ENCODE measurements at places on chromosomes 5 and 9.

DNA sequence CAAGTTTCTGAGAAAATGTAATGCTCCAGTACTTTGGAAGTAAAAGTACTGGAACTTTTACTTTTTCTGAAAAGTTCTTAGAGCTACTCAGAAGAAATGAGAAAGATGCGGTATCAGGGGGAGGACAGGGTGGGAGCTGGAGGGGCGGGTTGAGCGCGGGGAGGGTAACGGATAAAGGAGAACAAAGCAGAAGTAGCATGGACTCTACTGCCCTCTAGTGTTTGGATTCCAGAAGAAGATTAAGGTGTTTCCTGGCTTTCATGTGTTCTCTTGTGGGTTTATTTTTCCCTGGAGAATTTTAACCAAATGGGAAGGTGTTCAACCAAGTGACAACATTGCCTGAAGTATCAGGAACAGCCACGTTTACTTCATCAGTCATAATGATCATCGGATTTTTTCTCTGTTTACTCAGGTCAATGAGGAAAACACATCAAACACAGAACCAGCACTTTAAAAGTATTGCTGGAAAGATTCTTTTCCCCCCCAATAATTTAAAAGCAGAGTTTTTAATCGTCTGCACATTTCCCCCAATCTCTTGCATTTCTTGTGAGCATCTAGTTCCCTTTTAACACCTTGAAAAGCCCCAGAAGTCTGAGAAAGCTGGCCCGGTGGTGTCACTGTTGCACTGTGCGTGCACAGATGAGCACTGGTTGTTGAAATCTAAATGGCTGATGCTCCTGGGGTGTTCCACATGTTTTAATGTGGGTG is 190.6 kb downstream of the MPDZ start:
- peak; percentile 33 for DNase-seq

- no peak for DNase-seq
Measured at GRCh38 chr5:91390268-91390667, 7.2 kb upstream of the ARRDC3 start.

DNA sequence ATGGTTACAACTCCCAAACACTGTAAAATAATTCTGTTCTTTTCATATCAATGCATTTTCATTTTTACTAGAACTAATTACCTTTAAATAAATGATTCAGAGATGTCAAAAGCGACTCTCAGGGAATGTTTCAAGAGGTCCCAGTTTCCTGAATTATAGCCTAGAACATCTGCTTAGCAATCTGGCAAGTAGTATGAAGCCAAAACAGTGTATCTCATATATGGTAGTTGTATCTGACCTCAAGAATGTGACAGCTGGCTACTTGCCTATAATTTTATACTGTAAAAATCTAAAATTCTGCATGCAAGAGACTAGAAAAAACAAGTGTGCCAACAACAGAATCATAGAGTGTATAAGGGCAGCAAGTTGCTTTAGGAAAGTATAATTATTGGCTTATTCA is 187.7 kb upstream of the POU5F2 start:
- DNase-seq = no peak

DNA sequence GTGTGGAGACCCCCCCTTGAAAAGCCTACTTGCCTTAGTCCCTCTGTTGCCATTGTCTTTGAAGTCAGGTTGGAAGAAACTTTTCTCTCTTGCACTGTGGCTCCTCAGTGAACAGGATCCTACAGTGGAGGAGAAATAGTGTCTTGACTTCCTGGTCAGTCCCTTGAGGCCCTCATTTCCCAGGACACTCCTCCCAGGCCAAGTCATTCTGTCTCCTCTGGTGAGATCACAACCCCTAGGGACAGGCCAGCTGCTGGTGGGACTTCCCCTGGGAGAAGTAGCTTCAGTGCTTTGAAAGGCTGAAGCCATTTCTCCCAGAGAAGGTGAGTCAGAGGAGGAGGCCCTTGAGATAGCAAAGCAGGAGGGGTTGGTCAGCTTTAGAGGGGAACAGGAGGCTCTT is 10.1 kb upstream of the GRIA1 start:
- no peak for DNase-seq

- DNase-seq = peak; percentile 16
Measured at GRCh38 chr9:86782831-86783230, 164.5 kb downstream of the GAS1 start.

GRCh38 chr5:173926359-173926758 is 38.2 kb downstream of the CPEB4 start:
- no peak for DNase-seq

DNA sequence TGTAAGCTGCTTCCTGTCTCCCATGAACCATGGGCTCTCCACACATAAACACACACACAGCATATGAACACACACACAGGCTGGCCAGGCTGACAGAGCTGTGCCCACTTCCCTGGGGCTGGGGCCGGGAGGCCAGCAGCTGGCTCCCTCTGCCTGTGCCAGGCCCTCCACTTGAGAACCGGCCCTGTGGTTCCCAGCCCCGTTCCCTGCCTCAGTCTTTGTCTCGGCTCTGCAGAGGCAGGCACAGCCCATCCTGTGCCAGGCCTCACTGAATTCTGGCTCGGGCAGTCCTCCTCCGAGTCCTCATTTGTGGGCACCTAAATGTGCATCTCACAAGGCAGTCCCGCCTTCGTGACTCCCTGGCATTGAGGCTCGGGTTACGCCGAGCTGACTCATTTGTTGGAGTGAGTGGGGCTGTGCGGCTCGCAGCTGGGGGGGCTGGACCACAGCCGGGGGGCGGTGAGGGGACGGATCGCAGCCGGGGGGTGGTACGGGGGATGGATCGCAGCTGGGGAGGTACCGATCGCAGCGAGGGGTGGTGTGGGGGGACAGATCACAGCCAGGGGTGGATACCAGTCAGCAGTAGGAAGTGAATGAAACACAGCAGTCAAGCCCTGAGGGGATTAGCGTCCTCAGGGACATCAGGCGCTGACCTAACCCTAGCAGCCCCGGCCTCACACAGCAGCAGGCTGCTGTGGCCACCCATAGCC is 72.3 kb downstream of the PSMB7 start:
- DNase-seq = no peak

DNA sequence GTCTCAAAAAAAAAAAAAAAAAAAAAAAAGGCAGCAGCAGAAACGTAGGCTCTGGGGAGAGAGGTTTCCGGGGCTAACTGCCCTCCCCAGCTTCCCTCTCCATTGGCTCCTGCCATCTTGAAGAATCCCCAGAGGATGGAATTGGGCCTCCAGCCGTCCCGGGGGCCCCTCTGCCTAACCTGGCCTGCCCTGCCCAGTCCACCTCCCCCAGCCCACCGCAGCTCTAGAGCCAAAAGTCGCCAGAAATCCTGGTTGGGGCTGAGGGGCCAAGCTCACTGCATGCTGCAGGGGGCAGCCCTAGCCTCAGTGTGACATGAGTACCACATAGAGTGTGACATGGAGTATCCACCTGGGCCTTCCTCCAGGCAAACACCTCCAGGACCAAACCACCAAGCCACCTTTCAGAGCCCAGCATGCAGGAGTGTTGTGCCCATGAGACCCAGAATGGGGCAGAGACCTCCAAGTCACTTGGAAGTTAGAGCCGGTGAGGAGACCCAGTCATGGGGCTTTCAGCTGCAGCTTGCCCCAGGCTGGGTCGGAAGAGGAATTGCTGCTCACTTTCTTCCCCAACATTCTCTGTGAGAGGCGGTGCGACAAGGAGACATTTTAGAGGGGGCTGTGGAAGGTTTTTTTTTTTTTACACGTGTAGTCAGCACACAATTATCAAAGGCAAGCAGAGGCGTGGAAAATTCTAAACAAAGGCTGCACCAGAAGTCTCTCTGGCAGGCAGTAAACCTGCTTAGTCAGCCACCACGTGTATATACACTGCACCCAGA is 17.6 kb downstream of the CD74 start:
- no peak for DNase-seq

- DNase-seq = no peak
Measured at GRCh38 chr5:37849641-37850040, 9.8 kb upstream of the GDNF start.

DNA sequence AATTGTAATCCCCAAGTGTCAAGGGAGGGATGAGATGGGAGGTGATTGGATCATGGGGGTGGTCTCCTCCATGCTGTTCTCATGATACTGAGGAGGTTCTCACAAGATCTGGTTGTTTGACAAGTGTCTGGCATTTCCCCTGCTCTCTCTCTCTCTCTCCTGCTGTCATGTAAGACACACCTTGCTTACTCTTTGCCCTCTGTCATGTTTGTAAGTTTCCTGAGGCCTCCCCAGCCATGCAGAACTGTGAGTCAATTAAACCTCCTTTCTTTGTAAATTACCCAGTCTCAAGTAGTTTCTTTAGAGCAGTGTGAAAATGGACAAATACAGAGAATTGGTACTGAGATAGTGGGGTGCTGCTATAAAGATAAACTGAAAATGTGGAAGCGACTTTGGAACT is 207.9 kb downstream of the HINT1 start:
- no peak for DNase-seq

- peak; percentile 48 for DNase-seq
Measured at GRCh38 chr5:145856285-145856818, 16.5 kb downstream of the GRXCR2 start.

- no peak for DNase-seq
Measured at GRCh38 chr5:169161022-169161680, 139.8 kb downstream of the SLIT3 start.

DNA sequence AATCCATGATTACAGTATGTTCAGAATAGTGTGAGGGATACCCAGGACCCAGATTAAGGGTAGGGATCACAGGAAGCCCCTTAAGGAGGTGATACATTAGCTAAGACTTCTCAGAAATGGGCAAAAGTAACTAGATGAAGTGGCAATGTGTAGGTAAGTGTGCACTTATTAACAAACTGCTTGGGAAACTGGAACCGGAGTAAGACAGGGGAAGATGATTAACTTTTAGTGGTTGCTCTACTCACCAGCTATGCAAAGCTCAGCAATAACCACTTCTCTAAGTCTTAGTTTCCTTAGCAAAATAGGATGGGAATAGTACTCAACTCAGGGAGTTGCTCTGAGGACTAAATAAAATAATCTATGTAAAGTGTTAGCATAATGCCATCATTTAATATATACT is 182.2 kb downstream of the MCTP1 start:
- DNase-seq = no peak

GRCh38 chr9:128420651-128421481 is at the start of gene CERCAM:
TSS of gene CERCAM (plus strand) at chr9:128420857. CDS start at chr9:128420878, 21 bp downstream.
- peak; percentile 29 for DNase-seq

- no peak for DNase-seq
Measured at GRCh38 chr9:83698976-83699585, 8.7 kb downstream of the UBQLN1 start.

- DNase-seq = no peak
Measured at GRCh38 chr9:13383855-13384254, 104.4 kb upstream of the MPDZ start.

- DNase-seq = no peak
Measured at GRCh38 chr5:143653766-143654282, 158.1 kb upstream of the HMHB1 start.

DNA sequence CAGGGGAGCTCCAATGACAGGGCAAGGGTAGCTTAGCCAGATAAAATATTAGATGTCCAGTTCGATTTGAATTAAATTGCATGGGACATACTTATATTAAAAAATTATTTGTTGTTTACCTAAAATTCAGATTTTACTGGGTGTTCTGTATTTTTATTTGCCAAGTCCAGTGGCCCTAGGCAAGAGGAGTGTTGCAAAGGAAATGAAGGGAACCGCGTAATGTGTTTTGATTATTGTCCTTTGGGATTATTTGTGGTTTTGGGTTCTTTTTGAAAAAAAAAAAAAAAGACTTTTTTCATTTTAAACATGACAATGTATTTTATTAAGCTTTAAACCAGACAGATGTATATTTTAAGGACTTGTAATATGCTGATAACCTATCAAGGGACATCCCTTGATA is 179.3 kb downstream of the C9orf152 start:
- DNase-seq = no peak

- no peak for DNase-seq
Measured at GRCh38 chr5:141508440-141508797, 19.5 kb downstream of the PCDHGC5 start.

DNA sequence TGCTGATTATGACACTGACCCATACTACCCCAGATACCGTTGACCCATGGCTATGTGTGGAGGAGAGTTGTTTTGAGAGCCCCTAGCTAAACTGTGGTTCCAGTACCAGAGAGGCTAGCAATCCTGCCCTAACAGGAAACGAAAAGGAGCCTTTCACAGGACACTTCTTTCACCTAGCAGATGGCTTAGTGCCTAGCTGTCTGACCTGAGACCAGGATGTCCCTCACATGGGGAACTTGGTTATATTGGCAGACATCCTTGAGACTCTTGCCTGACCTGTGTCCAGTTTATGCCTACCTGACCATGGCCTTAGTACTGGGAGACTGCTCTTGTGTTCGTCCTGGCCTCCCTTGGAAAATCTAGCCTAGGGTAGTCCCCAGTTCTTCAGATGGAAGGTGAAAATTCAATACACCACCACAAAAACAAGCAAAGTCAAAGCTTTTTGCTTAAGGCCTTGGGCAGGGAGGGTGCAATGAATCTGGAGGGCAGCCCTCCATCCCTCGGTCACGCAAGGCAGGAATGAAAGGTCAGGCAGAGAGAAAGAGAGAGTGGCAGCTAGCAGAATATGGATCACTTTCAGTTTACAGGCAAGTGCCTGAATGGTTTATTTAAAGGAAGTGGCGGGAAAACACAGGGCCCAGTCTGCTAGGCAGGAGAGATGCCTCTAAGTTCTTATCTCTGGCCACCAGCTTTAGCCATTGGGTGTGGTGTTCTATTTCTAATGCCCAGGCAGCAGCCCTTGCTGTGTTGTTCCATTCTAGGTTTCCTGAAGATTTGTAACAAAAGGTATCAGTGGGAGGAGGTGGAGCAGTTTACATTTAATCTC is 16.4 kb upstream of the ZNF474 start:
- no peak for DNase-seq

GRCh38 chr5:53825016-53825415 is 264.6 kb downstream of the NDUFS4 start:
- no peak for DNase-seq

DNA sequence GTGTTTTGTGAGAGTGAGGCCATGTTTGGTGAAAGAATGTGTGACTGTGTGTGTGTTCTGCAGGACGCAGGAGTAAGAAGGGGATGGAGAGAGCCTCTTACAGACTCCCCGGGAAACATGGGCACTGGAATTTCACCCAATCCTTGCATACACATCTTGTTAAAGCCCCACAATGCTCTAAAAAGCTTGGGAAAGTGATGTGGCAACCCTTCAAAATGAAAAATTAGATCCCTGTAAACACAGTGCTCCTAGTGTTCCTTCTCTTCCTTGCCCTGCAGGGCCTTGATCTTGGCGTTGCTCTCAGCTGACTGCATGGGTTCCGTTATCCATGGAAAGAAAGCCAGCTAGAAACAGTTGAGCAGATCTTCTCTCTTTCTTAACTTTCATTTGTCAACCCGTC is 701.7 kb downstream of the SEMA5A start:
- no peak for DNase-seq

Data from Kasumi-1 (cell line).